ENCODE measurements at places on chromosomes 5 and 9.
A peak's percentile ranks its signal among the peaks of the same experiment; 100 is the strongest.

GRCh38 chr5:132372127-132372526, 2.6 kb downstream of the SLC22A5 start:
- no peak for DNase-seq

- no peak for DNase-seq
These were observed 1.8 kb upstream of the IL3 start for GRCh38 chr5:132058646-132059042.

DNA sequence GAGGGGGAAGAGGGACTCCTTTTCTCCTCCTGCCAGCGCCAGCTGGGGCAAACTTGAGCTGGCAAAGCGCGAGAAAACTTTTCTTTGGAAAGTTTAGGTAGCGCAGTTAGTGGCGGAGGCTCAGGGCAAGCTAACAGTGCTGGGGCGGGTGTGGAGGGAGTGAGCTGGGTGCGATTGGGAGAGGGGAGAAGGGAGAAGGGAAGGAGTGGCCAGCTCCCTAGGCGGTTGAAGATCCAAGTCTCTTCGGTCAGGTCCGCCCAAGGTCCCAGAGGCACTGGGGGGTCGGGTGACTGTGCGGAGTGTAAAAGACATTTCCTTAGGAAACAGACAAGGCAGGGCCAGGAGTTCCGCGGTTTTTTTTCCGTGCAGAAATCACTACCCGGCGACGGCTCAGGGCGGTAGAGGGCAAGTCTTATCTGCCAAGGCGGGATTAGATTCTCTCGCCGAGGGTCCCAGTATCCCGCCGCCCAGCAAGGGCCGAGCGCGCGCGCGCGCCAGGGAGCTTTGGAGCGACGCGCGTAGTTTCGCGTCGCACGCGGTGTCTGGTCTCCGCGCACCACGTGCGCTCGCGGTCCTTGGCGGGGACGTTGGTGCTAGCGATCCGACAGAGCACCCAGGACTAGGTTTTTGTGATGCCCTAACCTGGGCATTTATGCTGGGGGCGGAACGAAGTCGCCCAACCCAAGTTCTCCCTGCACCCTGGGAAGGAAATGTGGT, 33.6 kb upstream of the NFIB start:
- DNase-seq: no peak

GRCh38 chr9:99405359-99405758, 183.3 kb downstream of the SEC61B start:
- DNase-seq: no peak

DNA sequence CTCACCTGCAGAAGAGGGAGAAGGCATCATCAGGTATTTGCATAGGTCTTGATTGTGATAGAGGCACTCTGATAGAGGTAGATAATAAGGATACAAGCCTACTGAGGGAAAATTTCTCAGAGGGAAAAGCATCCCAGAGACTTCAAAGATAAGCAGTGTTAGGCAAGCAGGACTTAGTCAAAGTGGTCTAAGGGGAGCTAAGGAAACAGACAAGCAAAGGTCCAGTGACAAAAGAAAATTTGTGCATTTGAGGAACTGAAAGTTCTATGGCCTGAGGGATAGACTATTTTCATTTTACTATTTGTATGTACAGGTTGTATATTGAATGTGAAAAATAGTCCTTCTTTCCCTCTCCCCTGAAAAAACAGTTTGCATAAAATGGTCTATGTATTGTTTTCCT, 27.4 kb downstream of the OXCT1 start:
- no peak for DNase-seq

GRCh38 chr9:35308316-35308715, 146.5 kb downstream of the UNC13B start:
- no peak for DNase-seq

GRCh38 chr5:55911784-55912653, 60.9 kb downstream of the IL31RA start:
- DNase-seq: no peak

DNA sequence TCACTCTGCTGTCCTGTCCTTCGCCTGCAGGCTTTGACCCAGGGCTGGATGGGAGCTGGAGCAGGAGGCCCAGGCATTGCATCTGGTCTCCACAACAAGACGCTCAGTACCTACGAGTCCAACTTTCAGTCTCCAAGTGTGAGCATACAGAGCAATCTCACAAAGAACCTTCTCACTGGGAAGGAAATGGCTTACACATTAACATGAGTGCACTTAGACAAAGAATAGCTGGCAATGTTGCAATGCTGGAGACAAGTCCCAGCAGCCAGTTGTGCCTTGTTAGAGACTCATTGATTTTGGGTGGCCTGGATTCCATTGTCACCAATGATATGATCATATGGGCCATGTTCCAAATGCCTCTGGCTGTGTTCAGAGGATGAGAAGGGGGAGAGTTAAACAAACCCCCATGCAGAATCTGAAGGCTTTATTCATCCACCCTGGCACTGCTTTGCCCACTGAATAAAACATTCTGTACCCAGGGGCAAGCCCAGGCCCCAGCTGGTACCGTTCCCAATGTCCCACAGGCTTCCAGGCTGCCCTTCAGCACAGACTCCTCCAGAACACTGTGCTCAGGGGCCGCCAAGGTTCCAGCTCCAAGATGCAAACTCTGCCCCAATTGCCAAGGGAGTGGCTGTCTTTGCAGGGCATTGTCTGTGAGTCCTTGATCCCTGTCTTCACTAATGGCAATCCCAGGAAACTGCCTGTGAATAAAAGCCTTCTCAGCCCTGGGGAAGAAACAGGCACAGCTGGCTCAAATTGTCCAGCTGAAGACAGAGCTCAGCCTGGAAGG, 185.5 kb downstream of the HSD17B3 start:
- DNase-seq: no peak

DNA sequence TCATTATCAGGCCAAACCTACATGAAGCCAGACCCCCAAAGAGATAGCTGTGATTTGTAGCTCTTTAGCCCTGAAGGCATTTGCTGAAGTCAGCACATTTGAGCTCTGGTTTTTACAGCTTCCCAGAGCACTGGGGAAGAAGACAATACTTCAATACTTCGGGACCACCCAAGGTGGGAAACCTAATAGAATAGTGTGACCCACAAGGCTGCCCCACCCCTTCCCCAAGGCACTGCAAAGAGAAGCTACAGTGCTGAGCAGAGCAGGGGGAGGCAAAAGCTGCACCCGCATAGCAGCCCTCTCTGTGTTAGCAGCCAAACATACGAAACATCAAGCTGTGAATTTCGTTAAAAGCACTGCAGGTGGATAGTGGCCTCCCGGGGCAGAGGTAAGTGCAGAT, 87.3 kb downstream of the HSD17B3 start:
- no peak for DNase-seq

DNA sequence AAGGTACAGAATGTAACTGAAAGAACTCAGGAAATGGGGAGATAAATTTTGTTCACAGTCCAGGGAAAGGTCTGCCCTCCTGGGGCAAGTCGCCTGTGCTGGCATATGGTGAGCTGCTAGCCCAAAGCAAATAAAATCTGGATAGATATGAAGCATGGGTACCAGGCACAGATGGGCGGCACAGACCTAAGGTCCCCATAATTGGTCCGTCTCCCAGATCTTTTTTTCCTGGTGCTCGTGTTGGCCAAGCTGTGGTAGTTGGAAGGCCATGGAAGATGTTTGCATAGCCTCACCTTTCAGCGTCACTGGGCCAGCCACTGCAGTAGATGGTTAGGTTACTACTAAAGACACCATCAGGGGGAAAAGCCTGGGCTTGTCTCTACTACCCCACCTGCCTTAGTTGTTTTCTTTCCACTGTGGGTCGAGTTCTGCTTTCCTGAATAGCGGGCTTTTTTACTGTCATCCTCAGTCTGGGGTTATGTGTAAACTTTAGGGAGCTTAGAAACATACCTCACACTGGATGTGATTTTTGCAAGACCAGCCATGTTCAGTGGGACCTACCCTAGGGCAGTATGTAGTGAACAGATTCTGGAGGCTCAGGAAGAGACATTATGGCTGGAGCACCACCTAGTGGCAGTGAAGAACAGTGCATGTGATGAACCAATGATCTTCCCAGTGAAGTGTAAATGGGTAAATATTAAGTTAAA, 24.2 kb upstream of the GLRX start:
- peak; percentile 45 for DNase-seq

- DNase-seq: no peak
These were observed 545.2 kb upstream of the ACO1 start for GRCh38 chr9:31839273-31839672.

All from brain pericyte (primary cell).